ENCODE measurements at places on chromosomes 13 and 19.

DNA sequence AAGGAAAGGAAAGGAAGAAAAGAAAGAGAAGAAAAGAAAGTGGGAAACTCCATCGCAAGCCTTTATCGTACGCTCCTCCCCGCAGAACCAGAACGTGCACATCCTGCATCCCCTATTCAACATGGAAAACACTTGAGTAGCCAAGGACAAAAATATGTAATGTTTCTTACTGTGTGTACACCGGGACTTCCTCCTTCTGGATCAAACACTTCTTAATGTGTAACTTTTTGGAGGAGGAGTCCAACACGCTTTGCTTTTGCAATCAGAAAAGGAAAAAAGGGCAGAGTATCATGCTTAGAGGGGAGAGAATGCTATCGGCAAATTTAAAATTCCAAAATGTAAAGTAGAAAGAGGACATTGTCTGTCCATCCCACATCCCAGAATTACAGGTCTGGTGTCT lies 7.8 kb upstream of the SHFL start:
- no peak for DNase-seq

DNA sequence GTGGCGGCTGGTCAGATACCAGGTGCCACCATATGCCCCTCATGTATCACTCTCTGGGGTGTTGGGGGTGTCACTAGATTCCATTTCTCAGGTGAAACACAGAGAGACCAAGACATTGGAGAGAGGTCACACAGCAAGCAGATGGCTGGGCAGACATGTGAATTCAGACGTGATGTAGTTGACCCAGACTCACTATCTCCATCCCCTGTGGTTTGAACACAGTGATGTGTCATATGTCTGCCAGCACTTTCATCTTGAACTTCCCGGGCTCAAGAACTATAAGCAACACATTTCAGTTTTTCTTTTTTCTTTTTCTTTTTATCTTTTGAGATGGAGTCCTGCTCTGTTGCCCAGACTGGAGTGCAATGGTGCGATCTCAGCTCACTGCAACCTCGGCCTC lies 16.1 kb upstream of the UPF1 start:
- no peak for DNase-seq

DNA sequence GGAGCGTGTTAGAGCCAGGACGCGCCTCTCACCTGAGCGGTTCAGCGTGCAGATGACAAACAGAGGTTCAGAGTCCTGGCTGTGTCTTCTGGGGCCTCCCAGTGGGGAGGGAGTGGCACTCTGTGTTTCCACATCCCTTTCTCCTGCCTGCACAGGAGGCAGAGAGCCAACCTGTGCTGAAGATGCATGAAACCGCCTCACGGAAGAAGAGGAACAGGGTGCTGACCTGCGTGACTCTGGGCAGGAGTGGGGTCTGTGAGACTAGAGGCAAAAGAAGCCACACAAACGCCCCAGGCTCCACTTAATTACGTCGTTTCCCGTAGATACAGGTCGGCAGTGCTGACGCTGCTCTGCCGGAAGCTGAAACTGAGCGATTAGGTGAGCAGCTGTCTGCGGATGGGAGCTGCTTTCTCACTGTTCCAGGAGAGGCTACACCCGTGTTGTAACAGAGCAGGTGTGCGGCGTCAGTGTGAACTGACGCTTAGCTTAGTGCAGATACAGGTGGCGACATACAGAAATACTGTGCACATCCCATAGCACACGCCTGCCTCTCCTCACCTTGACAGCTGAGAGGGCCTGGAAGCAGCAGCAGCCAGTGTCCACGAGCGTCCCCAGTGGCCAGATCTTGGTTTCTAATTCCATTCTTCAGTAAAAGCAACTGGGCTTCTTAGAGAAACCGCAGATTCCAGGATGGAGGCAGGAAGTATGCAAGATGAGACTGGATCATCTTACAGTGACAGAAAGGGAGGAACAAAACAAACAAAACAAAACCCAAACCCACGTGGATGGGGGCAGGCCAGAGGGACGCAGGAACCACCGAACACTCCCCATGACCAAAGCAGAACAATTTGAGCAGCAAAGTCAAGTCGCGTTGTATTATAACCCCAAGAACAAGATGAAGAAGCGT lies 37.7 kb upstream of the MCF2L start:
- peak; percentile 77 for DNase-seq

- peak; percentile 6 for DNase-seq
Observed at GRCh38 chr13:25882466-25883357, 169.1 kb downstream of the SHISA2 start.

DNA sequence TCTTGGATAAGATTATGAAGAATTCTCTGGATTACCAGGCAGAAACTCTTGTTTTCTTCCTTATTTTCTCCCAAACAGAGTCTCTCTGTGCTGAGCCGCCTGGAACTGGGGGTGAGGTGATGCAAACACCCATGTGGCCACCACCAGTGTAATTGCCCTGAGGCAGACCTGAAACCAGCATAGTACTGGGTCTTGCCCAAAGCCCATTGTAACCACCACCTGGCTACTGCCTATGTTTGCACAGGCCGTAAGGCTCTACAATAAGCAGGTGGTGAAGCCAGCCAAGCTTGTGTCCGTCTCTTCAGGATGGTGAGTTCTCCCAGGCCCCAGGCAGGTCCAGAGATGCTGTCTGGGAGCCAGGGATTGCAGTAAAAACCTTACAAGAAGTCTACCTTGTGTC lies 18.9 kb upstream of the KBTBD7 start:
- DNase-seq: no peak

GRCh38 chr13:30862707-30863106 lies 43.4 kb upstream of the MEDAG start:
- DNase-seq: no peak

GRCh38 chr19:38115271-38115802 lies 108.7 kb downstream of the DPF1 start:
- DNase-seq: no peak

GRCh38 chr19:408902-409515 lies at the start of gene C2CD4C:
Gene C2CD4C (minus strand): TSS chr19:409147. CDS start chr19:408361, 786 bp downstream.
- DNase-seq: no peak

DNA sequence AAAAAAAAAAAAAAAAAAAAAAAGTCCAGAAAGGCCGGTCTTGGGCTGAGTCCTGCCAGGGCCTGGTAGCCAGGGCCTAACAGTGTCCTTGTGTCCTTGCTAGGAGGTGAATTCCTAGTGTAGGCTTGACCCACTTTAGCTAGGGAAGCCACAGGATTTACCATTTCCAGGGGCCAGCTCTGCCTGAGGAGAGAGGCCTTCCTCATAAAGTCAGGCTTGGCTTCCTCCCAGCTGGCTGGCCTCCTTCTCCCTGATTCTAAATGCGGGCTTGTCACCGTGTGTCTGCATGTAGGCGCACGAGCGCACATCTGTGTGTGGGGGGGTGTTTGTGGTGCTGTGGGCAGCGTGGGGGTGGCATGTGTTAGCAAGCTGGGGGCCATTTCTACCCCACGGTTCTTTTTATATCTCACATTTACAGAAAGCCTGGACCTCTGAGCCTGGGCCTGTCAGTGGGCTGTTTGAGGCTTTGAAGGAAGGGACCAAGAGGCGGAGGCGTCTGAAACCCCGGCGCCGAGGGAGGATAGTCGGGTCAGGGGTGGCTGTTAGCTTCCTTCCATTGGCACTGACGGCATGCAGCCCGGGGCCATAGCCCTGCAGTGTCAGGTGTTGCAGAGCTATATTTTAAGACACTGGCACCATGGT lies 31.7 kb downstream of the IER2 start:
- no peak for DNase-seq

GRCh38 chr13:107117327-107118012 lies 549.5 kb upstream of the ARGLU1 start:
- peak; percentile 22 for DNase-seq

DNA sequence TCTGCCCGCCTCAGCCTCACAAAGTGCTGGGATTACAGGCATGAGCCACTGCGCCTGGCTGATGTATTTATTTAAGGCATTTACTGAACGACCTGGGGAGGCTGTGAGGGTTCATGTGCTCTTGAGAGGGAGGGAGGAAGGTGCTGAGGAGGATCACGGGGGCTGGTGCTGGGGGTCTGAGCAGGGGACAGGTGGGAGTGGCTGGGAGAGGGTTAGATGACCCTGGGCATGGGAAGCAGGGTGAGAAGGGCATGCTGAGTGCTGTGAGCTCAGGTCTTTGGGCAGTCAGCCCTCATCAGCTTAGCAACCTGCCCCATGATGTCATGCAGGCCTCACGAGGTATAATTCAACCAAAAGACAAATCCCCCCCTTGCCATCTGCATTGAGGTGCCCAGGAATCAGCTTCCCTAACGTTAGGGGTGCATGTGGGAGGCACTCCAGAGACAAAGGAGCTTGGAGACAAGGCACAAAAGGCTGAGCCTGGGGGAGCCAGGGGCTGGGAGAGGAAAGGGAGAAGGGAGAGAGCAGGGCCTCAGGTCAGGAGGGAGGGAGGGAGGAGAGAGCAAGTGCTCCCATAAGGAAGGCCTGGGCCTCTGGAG lies 36.4 kb downstream of the SUGP2 start:
- no peak for DNase-seq

DNA sequence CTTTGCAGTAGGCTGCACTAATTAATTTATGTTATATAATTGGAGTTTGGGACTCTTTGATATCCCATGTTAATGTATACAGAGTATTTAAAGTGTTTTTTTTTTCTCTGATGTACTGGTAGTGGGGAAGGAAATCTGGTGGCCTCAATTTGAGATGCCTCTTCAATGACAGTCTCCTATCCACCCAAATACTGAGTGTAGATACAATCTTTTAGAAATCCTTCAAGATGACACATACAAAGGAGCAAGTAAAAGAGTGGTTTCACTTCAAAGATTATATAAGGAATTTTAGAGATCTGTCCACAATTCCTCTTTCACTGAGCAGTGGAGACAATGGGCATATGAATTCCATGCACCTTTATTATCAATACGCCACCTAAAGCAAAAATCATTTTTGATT lies 15.1 kb downstream of the NALCN start:
- DNase-seq: no peak

Data from SK-N-DZ (cell line).